ENCODE measurements at places on chromosomes 12 and 14.

- no peak for DNase-seq
These were observed 2.8 kb upstream of the SP7 start for GRCh38 chr12:53338916-53339315.

DNA sequence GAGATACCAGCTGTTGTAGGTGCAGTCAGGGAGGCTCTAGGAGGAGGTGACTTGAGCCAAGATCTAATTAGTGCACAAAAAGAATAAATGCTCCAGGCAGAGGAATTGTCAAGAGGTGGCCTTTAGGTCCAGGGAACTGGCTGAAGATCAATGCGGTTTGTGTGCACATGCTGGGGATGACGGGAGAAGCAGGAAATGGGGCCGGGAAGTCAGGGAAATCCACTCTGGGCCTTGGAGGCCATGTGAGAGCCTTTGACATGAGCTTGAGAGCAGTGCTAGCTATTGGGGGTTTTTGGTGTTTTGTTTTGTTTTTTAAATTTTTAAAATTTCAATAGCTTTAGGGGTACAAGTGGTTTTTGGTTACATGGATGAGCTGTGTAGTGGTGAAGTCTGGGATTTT lies 67.4 kb downstream of the MVK start:
- no peak for DNase-seq

DNA sequence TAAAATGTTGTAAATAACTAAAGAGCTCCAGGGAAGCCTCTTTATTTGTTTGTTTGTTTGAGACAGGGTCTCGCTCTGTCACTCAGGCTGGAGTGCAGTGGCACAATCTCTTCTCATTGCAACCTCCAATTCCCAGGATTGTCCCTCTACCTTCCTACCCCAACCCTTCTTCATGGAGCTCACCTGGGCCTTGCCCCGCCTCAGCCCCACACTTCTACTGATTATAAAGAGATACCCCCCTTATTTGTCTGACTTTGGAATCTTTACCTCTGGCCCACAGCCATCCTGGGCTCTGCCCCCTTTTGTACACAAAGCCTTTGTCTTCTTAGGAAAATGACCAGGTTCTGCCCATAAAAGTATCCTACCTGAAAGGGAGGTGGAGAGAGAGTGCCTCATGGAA lies 9.1 kb upstream of the BLTP3B start:
- no peak for DNase-seq

GRCh38 chr14:66295386-66295785 lies 190.8 kb upstream of the CCDC196 start:
- no peak for DNase-seq

- peak; percentile 11 for DNase-seq
These were observed 39.8 kb downstream of the IFNG start for GRCh38 chr12:68119724-68120211.

DNA sequence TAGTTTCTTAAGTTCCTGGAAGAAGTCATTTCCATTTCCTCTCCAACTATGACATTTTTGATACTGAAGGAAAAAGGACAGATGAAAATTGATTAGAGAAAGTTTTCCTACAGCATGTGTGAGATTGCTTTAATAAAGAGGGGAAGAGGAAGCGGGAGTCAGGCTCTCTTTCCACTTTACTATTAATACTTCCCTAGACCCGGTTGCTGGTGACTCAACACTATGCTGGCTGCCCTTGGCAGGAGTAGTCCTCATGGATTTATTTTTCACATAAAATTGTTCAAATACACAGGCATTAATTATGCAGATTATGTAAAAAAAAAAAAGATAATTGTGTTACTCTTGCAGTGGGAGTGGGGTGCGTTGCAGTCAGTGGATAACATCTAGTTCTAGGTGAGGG lies 293.4 kb downstream of the EGLN3 start:
- DNase-seq = no peak

DNA sequence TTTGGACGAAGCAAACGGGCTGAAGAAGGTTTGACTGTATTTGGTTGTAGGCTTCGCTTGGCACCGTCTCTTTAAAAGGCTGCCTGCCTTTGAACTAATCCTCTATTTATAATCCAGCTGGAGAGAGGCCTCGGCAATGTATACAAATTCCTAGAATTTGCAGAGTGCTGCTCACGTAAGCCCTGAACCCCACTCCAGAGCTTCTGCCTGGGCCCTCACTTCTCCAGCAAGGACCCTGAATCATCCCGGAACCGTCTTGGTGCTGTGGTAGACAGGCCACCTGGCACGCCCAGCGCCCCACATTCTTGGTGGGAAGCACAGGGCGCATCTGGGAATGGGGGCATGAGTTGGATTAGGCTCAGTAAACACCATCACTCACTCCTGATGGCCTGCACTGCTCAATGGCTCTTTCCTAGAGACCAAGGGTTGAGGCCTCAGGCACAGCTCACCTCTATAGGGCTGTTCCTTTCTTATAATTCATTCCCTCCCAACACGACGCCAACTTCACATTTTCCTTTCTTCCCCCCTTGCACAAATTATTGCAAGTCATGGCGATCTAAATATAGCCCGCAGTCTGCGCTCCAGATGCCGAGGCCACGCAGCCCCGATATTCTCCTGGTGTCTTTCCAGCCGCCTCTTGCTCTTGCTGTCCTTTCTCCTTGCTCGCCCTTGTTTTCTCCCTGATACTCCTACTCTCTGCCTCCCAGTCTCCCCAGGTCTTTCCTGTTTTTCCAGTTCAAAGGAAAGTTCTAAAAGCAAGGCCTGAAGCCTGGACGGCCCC lies 141.0 kb downstream of the ZFP36L1 start:
- no peak for DNase-seq

DNA sequence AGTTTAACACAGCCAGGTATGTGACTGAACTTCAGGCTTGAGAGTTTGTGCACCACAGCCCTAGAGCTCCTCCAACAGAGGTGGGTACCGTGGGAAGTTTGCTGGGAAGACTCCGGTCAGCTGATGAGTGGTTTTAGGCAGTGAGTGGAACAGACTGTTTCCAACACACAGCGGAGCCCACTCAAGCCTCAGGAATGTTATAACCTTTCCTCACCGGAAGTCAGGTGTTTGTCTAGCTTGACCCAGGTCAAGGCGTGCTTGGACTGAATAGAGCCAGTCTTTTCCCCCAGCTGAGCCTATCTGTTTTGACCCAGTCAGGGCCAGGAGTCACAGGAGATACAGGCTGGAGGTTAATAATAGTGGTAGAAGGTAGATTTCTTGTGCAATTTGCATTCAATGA lies 138.4 kb upstream of the PARP11 start:
- no peak for DNase-seq

DNA sequence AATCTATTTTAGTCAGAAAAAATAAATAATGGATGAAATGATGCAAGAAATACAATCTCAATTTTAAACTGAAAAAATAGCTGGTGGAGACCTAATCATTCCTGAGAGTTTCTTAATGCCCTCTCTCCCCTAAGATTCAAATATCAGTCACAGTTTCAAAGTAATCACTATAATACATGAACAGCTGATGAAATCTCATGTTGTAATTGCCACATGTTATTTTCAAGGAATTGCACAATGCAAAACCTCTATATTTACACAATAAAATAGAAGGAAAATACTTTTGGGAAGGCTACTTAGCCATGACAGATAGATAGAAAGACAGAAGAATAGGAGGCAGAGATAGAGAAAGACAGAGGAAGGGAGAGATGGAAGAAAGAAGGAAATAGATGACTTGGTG lies 18.2 kb downstream of the IFNG-AS1 start:
- DNase-seq = no peak

DNA sequence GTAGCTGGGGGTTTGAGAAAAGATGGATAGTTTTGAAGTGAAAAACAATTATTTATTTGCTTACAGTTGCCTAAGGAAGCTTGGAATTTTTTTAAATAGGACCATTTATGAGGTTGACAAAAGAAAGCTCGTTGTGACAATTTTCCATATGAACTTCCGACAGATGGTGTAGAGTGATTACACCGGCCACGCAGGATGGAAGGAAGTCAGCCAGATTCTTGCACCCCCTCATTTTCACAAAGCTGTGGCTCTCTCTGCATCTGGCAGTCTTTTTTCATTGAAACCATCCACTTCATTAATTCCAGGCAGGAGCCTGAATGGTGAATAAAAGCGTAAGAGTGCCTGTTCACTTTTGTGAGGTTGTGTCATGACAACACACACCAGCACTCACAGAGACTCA lies 1284.1 kb downstream of the AACS start:
- DNase-seq = no peak

GRCh38 chr12:121804417-121805111 lies 755 bp downstream of the SETD1B start:
- no peak for DNase-seq

DNA sequence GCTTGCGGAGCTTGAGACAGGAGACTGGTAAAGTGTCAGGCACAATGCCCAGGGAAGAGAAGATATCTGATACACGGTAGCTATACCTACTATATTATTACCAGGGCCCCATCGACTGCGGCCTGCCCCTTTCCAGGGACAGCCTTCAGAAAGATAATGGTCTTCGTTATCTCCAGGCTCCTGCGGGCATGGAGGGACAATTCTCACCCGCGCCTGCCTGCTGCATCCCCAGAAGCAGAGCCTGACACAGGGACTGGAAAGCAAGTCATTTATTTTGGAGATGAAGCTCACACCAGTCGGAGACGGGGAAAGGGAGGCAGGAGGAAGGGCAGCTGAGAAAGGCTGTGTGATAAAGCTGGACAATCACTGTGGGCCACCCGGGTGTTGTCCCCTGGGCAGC lies 67.9 kb upstream of the FAM222A start:
- no peak for DNase-seq

GRCh38 chr12:71599210-71599609 lies 64.4 kb downstream of the ZFC3H1 start:
- DNase-seq = no peak

DNA sequence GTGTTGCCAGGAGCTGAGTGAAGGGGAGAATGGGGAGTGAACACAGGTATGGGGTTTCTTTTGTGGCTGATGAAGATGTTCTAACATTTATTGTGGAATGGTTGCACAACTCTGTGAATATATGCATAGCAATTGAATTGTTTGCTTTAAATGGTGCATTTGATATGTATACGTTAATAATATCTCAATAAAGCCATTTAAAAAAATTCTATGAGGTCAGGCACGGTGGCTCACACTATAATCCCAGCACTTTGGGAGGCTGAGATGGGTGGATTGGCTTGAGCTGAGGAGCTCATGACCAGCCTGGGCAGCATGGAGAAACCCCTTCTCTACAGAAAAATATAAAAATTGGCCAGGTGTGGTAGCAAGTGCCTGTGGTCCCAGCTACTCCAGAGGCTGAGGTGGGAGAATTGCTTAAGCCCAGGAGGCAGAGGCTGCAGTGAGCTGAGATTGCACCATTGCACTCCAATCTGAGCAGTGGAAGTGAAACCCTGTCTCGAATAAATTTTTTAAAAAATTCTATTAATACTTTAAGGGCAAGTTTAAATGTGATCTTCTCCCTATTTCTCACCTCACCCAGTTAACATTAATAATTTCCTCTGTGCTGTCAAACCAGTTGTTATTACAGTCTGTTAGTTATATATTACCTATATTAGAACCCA lies 65.3 kb downstream of the DENND5B start:
- DNase-seq = no peak

DNA sequence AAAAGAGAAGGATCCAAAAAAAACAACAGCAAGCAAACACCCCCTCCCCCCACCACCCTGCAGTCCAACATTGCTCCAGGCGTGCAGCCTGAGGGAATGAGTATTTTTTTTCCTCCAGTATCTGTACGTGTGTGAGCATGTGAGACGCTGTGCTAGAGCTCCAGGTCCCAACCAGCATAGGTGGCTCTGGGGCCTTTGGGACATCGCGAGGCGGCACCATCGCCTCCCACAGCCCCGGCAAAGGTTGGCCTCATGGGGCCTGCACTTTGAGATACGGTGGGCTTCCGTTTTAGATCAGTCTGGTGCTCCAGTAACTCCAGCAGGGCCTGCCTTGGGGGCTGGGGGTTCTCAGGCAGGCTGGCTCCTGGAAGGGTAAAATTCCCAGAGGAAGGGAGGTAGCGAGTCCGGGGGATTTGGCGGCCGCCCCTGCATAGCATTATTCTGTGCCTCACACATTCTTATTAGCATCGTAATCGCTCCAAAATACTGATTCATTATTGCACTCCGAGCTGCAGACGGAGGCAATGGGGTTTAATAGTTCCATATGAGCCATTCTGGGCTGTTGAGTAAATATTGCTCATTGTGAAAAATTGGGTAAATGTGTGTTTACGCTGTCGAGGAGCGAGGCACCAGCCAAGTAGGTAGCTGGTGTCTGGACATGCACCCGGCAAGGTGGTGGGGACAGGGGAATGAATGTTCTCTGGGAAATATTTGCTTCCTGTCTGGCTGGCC lies 143.1 kb upstream of the MYL2 start:
- DNase-seq = no peak

GRCh38 chr14:68553311-68553710 lies 239.6 kb downstream of the ZFP36L1 start:
- no peak for DNase-seq

GRCh38 chr12:90627180-90627896 lies 327.6 kb downstream of the CCER1 start:
- no peak for DNase-seq

DNA sequence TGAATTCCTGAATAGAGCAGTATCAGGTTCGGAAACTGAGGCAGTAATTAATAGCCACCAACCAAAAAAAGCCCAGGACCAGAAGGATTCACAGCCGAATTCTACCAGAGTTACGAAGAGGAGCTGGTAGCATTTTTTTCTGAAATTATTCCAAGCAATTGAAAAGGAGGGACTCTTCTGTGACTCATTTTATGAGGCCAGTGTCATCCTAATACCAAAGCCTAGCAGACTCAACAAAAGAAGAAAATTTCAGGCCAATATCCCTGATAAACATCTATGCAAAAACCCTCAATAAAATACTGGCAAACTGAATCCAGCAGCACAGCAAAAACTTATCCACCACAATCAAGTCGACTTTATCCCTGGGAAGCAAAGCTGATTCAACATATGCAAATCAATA lies 202.3 kb upstream of the SLC16A7 start:
- no peak for DNase-seq

GRCh38 chr14:52874389-52874788 lies 76.5 kb downstream of the FERMT2 start:
- no peak for DNase-seq

- DNase-seq = no peak
These were observed 9.6 kb downstream of the RPS6KL1 start for GRCh38 chr14:74913393-74913910.

GRCh38 chr14:94196057-94196456 lies 21.9 kb downstream of the PPP4R4 start:
- no peak for DNase-seq

DNA sequence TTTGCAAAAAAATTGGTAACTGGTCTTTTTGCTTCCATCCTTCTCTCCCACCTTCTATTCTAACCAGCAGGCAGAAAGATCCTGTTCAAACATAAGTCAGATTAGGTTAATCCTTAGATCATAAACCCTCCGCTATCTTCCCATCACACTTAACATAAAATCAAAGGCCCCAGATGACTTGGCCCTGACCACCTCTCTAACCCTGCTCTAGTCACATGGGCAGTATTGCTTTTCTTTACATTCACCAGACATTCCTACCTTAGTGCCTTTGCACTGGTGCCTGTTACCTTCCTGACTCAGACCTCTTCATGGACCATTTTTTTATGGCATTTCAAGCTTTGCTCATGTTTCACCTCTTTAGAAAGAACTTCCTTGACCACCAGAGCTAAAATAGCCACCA lies 83.5 kb downstream of the NTF3 start:
- DNase-seq = no peak
